Stimulated activated CD4-positive, alpha-beta T cell treated with anti-CD3 and anti-CD28 coated beads, TNF-alpha, amount 100 ng/mL, for 1 hour (primary cell): ENCODE measurements at places on chromosomes 6 and 20.

- DNase-seq, result no peak
These were observed 41.9 kb upstream of the FERMT1 start for GRCh38 chr20:6164421-6165341.

GRCh38 chr6:100761841-100762240, 119.3 kb downstream of the ASCC3 start:
- no peak for DNase-seq

DNA sequence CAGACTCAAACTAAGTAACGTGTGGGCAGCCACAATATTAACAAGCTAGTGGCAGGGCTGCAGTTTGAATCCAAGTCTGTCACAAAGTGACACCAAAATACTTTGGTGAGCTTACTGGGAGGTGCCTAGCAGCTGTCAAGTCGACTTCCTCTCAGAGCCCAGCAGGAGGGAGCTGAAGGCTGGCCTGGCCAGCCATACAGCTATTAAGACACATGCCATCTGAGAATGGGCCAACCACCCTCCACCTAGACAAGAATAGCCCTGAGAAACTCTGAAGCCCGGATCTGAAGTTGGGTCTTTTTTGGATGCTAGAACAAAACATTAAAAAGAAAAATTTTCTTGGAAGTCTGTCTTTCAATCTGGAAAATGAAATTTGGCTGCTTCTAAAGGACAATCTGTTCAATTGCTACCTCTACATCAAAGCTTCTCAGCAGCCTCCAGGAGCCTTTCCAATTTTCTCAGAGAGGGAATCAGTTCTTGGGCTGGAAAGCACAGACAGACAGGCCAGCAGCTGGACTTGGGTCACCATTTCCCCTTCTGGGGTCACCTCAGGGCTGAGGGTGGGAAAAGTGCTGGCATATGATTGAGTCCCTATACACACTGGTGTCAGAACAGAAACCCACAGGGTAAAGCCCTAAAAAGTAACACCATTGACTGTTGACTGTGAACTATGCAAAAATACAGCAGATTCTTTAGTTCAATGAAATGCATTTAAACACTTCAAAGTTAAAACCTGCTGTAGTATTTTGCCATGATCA, 42.9 kb downstream of the UQCC1 start:
- no peak for DNase-seq

GRCh38 chr20:57435498-57436222, 44.5 kb downstream of the RBM38 start:
- no peak for DNase-seq

- DNase-seq, result no peak
These were observed 5.1 kb downstream of the PABPC1L start for GRCh38 chr20:44914924-44915323.

- no peak for DNase-seq
These were observed 332.5 kb upstream of the CITED2 start for GRCh38 chr6:139706912-139707311.

DNA sequence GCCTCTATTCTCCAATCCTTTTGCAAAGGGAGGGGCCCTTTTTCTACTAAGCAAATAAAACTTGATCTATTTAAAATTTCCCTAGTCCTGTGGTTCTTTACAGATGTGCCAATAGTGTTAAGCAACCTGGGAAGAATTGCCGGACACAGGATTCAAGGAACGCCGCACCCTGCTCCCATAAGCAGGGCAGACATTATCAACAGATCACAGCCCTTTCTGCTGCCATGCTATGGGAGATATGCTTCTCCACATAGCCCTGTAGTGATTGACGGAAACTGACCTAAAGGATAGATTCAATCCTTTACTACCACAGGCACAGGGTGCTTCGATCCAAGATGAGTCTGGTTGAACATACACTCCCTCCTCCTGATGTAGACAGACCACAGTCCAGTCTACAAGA, 118.4 kb upstream of the TRAF3IP2 start:
- no peak for DNase-seq
